ENCODE measurements at places on chromosomes 7 and 10.
A peak's percentile ranks its signal among the peaks of the same experiment; 100 is the strongest.

DNA sequence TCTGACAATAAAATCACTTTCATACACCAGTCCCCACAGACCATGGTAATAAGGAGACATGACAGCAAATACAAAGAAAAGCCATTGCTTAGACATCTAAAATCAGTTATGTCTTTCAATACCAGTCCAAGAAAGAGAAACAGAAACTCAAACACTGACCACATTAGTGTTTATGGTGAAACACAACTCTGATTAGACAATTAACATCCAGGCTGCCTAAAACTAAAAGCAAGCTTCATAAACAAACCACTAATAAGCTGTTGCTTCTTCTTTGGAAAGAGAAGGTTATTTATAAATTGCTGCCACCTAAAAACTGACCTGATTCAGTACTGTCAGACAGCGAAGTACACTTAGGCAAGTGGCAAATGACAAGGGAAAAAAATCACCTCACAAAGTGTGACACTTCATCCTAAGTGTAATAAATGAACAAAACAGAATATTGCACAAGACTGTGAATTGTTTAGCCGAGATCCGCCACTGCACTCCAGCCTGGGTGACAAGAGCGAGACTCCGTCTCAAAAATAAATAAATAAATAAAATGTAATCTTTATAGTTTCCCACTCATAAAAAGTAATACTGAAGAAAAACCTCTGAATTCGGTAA lies 277.4 kb downstream of the PARD3 start:
- no peak for DNase-seq

DNA sequence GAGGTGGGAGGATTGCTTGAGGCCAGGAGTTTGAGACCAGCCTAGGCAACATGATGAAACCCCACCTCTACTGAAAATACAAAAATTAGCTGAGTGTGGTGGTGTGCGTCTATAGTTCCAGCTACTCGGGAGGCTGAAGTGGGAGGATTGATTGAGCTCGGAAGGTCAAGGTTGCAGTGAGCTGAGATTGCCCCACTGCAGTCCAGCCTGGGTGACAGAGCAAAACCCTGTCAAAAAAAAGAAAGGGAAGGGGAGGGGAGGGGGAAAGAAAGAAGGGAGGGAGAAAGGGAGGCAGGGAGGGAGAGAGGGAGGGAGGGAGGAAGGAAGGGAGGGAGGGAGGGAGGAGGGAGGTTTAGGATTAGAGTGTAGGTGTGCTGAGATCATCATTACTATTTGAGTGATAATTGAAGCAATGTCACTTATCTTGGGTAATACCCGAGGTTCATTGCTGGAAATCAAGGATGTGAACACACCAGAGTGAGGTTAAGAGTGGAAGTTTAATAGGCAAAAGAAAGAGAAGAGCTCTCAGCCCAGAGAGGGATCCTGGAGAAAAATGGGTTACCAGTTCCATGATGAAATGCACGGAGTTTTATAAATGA lies 27.6 kb downstream of the VCL start:
- no peak for DNase-seq

DNA sequence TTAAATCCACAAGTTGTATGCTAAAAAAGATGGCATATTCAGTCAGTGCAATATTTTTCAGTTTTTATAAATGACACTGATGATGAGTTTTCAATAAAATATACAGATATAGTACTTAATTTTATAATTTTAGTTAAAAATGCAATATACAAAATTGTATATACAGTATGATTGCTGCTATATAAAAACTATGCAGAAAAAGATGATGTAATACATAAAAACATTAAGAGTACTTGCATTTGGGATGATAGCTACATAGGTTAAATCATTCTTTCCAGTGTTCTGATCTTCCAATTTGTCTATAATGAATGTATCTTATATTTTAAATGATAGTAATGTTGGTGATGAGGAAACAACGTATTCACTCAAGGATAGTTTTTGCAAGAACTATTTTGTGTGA lies 92.0 kb upstream of the RPA3 start:
- DNase-seq = no peak

DNA sequence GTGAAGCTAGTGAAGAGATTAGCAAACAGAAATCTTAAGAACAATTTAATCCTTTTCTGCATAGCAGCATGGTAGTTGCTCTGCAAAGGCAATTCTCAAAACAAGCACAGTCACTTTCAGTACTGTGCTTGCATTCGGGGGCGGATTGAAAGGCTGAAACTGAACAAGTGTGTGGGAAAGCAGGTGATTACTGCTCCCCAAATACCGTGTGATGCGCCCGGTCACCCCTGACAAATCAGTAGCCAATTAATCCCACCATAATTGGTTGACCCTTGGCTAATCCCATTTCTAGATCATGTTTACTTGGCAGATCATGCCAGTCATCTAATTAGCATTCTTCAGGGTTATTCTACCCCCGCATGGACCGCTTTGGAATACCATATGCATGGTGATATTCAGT lies 76.5 kb upstream of the ADRB1 start:
- DNase-seq = no peak

DNA sequence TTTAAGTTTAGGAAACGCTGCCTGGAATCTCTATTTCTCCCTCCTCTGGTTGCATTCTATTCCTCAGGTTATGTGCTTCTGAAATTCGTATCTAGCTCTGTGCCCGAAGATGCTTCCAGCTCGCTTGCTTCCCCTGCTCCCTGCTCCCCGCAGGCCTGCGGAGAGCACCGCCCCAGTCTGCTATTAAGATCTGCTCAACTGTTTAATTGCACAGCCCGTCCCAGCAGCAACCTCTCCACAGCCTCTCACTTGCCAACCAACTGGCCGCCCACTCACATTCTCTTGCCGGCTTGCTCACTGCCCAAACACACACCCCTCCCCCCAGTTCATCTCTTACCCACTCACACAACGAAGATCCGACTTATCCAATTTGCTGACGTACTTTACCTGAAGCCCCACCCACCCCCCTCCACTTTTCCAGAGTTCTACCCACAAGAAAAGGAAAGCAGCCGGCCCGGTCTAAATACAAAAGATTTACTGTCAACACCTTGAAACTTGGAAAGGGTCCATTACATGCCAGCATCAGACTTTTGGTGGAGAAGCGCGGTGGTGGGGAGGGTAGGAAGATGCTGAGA lies 167.3 kb upstream of the KLF14 start:
- no peak for DNase-seq

- DNase-seq = no peak
Measured at GRCh38 chr7:47582764-47583738, 1.1 kb upstream of the TNS3 start.

GRCh38 chr10:78314651-78315050 lies 281.0 kb downstream of the RPS24 start:
- DNase-seq = no peak

DNA sequence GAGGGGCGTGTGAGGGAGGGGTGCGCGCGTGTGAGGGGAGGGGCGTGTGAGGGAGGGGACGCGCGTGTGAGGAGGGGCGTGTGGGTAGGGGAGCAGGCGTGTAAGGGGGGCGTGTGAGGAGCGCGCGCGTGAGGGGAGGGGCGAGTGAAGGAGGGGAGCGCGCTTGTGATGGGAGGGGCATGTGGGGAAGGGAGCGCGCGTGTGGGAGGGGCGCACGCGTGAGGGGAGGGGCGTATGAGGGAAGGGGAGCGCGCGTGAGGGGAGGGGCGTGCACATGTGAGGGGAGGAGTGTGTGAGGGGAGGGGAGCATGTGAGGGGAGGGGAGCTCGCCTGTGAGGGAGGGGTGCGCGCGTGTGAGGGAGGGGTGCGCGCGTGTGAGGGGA lies 19.1 kb downstream of the MXI1 start:
- peak; percentile 89 for DNase-seq

GRCh38 chr10:88820748-88821401 lies 18.3 kb downstream of the LIPM start:
- DNase-seq = no peak

All from OCI-LY7 (cell line).